ENCODE measurements at places on chromosomes 2 and 18.
A peak's percentile ranks its signal among the peaks of the same experiment; 100 is the strongest.

DNA sequence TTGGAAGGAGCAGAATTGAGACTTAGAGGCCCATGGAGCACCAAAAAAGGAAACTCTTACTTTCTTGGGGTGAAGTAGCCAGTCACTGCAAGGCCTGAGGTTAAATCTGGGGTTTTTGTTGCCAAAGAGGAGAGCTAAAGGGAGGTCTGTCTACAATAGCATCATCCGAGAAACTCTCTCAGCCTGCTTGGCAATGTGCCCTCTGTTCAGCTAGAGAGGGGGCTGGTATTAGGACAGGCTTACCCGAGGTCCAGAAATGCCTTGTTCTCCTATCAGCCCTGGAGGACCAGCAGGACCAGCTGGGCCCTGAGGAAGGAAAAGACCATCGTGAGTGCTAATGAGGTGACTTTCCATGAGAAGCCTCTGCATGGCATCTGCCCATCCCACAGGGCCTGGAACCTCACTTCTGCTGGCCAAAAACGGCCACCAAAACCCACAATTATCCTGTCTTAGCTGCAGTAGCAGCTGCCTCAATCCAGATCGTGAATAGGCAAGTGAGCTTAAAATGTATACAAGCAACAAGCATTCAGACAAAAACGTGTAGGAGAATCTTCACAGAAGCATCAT lies 61.6 kb downstream of the COL6A3 start:
- DNase-seq = no peak

DNA sequence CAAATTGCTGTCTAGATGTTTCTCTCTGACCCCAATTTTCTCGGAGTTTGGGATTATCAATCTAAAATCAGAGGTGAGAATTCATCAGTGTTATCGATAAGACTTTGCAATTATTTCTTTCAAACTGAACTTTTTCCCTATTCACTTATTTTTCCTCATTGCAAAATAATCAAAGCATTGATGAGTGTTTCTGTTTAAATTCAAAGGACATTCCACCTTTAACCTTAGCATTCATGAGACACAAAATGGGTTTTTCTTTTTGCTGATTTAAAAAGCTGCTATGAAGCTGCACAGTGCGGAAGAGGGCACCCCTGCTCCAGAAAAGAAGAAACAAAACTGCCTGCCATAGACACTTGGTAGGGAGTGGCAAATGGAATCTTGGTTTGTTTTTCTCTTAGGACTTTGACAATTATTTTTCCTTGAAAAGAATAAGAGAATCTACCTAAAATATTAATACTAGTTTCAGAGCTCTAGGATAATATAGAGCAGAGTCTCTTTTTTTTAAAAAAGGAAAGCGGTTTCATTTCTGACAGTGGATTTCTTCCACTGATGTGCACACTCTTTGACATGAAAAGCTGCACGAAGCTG lies 203.4 kb downstream of the TGIF1 start:
- no peak for DNase-seq

- DNase-seq = peak; percentile 67
Measured at GRCh38 chr2:23925702-23926289, 1.1 kb downstream of the ATAD2B start.

- DNase-seq = no peak
Measured at GRCh38 chr2:28352104-28352503, 40.6 kb upstream of the FOSL2 start.

DNA sequence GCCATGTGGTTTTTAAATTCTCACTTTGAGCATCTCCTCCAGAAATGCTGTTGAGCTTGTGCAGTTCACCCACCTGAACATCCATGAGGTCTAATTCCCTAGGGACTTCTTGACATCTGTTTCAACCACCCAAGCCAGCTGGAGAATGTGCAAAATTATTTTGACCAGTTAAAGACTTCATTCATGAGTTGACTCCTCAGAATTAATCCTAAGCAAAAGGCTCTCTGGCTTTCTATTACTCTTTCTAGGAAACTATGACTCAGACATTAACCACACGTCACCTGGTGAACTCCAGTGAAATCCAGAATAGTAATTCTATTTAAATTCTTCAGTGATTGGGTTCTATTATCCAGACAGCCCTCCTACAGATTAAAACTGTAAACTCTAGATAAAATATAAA lies 247.5 kb downstream of the NBAS start:
- no peak for DNase-seq

DNA sequence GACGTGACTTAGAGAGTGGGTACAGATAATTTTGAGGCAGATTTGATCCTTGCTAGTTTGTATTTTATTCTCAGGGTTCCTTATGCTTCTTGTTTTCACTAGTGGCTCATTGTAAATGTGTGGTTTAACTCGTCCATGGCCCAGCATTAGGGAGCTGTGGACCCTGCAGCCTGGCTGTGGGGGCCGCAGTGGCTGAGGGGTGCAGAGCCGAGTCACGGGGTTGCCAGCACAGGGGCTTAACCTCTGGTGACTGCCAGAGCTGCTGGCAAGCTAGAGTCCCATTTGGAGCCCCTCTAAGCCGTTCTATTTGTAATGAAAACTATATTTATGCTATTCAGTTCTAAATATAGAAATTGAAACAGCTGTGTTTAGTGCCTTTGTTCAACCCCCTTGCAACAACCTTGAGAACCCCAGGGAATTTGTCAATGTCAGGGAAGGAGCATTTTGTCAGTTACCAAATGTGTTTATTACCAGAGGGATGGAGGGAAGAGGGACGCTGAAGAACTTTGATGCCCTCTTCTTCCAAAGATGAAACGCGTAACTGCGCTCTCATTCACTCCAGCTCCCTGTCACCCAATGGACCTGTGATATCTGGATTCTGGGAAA lies 269.9 kb downstream of the MYT1L start:
- DNase-seq = no peak

- DNase-seq = peak; percentile 23
Measured at GRCh38 chr2:229715895-229716507, 1.6 kb upstream of the DNER start.

- no peak for DNase-seq
Measured at GRCh38 chr18:58593938-58594337, 35.0 kb downstream of the ALPK2 start.

DNA sequence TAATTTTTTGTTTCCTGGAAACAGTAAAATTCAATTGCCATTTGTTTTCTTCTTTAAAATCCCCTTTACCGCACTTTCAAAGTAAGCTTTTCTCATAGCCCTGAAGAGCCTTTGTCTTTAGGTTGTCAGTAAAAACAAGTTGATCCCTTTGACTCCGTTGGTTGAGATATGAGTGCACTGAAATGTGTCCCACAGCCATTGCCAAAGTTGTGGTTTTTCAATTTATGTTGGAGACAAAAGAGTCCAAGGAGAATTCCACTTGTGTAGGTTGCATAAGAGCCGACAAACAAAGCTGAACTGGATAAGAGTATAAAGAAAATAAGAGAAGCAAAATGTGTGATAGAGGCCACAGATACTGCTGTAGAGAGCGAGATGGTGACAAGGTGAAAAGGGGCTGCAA lies 26.1 kb upstream of the HNMT start:
- no peak for DNase-seq

DNA sequence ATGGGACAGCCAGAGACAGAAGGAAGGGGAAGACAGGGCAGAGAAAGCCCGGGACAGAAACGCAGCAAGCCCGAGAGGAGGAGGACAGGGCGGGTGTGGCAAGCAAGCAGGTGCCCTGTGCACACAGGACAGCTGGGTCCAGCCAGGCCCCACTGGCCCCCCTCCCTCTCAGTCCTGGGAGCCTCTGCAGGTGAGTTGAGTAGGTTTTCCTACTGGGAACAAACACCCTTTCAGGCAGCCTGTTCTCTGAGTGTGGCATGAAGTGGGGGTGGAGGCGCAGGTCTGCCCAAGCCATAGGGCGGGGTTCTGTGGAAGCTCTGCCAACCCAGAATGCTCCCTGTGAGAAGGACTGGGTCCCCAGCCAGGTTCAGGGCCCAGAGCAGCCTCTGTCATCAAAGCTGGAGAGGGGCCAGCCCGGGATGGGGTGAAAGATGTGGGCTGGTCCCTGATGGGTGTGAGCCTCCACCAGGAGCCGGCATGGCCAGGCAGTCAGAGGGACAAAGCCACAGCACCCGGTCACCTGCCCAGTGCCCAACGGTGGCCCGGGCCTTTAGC lies 129.4 kb downstream of the TFCP2L1 start:
- DNase-seq = no peak

DNA sequence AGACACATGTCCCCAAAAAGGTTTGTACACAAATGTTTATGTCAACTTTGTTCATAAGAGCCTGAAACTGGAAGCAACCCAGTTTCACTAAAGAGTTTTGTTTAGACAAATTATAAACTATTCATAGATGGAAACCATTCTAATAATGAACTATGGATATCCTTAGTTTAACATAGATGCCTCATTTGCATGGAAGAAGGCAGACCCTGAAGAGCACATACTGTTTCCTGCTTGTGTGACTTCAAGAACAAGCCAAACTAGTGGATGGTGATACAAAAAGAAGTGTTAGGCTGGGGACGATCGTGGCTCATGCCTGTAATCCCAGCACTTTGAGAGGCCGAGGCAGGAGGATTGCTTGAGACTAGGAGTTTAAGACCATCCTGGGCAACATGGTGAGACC lies 48.1 kb downstream of the ACOXL start:
- no peak for DNase-seq

GRCh38 chr2:1671916-1672315 lies 72.4 kb downstream of the PXDN start:
- no peak for DNase-seq

GRCh38 chr2:20186078-20186854 lies 38.7 kb downstream of the SDC1 start:
- DNase-seq = peak; percentile 44

- DNase-seq = no peak
Measured at GRCh38 chr2:44116319-44116718, 52.4 kb upstream of the PPM1B start.

DNA sequence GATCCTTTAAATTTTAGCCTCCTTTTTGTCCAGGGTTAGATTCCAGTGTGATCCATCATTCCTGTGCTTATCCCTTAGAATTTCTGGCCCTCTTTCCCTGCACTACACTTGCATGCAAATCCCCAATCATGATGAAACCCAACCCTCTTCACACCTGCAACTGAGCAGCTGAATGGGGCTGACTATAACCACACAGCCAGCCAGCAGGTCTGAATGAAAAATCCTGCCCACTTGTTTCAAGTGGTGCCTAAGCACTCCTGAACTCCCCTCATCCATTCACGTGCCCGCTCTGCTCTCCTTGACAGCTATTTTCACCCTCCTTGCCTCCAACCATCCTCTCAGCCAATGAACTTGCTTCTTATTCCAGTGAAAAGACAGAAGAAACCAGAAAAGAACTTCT lies 80.5 kb upstream of the AFF3 start:
- no peak for DNase-seq

DNA sequence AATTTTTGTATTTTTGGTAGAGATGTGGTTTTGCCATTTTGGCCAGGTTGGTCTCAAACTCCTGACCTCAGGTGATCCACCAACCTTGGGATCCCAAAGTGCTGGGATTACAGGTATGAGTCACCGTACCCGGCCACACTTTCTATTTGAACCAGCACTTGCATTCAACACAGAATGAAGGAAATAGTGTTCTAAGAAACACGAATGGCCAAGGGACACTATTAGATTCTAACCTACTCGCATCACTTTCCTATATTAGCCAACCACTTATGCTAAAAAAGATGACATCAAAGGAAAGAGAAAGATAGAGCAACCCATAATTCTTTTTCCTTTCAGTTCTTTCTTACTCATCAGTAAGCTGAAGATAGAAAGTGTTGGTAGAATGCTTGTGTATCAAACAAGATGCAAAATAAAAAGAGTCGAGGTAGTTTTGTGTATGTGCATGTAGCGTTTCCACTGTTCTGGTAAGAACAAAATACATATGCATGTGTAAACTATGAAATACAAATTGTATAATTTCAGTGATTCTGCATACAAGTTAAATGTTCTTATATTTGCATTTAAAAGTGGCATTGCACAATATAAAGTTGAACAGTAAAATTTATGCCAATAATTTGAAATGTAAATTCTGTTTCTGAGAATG lies 247.6 kb downstream of the CDCA7 start:
- DNase-seq = no peak

- no peak for DNase-seq
Measured at GRCh38 chr2:126699018-126699417, 43.1 kb downstream of the GYPC start.

DNA sequence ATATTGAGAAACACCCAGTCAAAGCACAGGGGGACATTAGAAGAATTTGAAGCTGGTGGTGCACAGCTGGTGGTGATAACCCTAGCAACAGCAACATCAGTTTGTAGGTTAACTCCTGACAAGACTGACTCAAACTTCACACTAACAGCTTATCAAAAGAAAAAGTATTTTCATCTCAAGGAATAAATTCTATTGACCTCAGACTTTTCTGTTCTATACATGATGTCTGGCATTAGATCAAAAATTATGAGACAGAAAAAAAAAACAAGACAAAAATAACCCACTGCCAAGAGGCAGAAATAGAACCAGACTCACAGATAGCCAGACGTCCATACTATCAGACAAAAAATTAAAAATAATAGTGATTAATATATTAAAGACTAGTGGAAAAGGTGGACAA lies 126.1 kb downstream of the COL6A3 start:
- DNase-seq = no peak

- DNase-seq = peak; percentile 64
Measured at GRCh38 chr2:239285071-239285931, 115.5 kb downstream of the HDAC4 start.

- no peak for DNase-seq
Measured at GRCh38 chr18:9694952-9695495, 13.1 kb upstream of the RAB31 start.

DNA sequence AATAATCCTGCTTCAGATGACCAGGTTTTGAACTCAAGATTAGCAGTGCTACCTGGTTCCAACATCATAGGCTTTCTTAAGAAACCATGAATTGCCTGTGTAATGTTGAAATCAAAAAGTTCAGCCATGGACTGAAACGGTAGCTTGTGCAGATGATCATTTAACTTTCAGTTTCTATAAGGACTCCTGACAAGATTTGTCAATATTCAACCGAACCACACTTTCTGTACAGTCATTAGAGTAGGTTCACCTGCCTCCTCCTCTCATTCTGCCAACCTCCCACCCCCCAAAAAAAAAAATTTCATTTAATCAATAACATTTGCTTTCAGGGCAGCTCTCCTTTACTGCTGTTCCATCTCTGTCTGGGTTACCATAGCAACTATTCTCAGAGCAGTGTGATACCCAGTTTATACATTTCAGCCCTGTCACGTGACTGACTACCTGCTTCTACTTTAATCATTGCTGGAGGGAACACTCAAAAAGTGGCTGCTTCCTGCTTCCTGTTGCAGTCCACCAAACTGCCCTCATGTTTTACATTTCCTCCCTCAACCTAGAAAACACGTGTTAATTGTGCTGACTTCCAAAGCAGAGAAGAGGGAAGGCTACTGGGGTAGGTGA lies 275.5 kb downstream of the SS18 start:
- no peak for DNase-seq

GRCh38 chr2:61558160-61558559 lies 20.0 kb upstream of the XPO1 start:
- no peak for DNase-seq

- no peak for DNase-seq
Measured at GRCh38 chr18:59582395-59582794, 114.8 kb downstream of the CCBE1 start.

- no peak for DNase-seq
Measured at GRCh38 chr2:11304476-11304875, 40.0 kb downstream of the ROCK2 start.

GRCh38 chr2:229296016-229296415 lies 24.9 kb upstream of the PID1 start:
- DNase-seq = peak; percentile 67
